ENCODE measurements at places on chromosomes 4 and X. TPM values are rescaled to one million over a fixed set of nuclear protein-coding genes. Genes with fewer than 3 reads are reported as not detected.

DNA sequence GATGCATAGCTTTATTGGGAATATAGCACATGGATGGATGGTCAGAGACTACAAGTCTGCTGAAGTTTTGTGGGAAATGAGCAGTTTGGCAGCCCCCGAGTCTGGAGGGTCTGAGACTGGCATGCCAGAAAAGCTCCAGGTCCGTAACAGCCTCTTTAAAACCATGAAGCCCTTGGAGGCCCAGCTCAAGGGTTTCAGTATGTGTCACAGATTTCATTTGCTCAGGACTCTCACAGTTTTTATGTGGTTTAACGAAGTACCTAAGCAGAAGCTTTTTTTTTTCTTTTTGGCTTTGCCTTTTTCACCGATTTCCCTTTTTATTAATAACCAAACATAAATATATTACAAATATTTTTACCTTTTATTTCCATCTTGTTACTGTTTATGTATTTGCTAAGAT lies 30.6 kb upstream of the TMEM184C start:
- no peaks in the 10 kb centered on the region for H3K27me3 ChIP-seq
- no peaks in the 10 kb centered on the region for H3K36me3 ChIP-seq
- DNase-seq = no peak
- H3K4me1 ChIP-seq = peaks cover 5% of the 10 kb centered on the region

DNA sequence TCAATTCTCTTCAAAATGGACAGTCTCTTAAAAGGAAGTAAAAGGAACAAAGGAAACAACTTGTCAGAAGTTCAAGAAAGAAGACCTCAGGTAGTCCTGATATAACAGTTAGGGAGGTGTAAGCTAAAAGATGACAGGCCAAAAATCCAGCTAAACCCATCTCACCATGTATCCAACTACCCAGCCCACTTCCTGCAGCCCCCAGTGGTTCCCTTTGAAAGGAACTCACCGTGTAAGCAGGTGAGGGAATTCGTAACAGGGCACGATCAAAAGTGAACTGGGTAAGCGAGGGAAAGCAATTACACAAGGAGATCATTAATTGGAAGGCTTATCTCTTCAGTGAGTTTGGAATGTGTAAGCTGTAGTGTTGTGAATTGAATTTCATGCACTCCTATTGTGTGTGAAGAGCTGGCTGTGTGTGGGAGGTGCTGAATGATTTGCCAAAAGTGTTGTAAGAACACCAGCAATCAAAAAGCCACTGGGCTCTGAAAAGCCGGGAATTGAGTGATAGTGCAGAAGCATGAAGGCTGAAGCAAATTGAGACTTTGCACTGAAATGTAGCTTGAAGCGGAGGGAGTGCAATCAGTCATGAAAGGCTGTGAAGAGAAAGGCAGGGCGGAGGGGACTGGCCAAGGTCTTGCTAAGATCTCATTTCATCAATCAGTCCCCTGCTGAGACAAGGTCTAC lies 914.2 kb upstream of the LCORL start:
- no peaks in the 10 kb centered on the region for H3K4me1 ChIP-seq
- no peak overlapping the region for H3K27ac ChIP-seq
- no peak for DNase-seq
- H3K27me3 ChIP-seq = no peaks in the 10 kb centered on the region

DNA sequence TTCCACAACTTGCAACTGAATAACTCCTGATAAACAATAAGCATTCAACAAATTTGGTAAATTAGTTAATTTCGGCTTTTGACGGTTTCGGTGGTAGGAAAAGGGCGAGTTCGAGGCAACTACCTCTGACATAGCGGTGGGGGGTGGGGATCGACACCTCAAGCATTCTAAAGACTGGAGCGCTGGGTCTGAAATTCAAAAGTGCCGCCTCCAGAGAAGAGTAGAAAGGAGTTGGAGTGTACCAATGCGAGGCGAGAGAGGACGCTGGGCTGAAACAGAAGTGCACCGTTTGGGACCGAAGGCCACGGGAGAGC lies 725 bp downstream of the SMC1A start:
- DNase-seq = no peak
- H3K4me1 ChIP-seq = peaks cover 15% of the 10 kb centered on the region
- H3K4me3 ChIP-seq = peak overlapping the region; percentile 80
- no peaks in the 10 kb centered on the region for H3K36me3 ChIP-seq
- peak overlapping the region; percentile 90 for H3K27ac ChIP-seq

- H3K4me3 ChIP-seq = no peak overlapping the region
- no peak for DNase-seq
- no peaks in the 10 kb centered on the region for H3K36me3 ChIP-seq
- H3K27ac ChIP-seq = no peak overlapping the region
- no peaks in the 10 kb centered on the region for H3K27me3 ChIP-seq
These were observed 283.9 kb upstream of the GPC4 start for GRCh38 chrX:133699023-133699728.

GRCh38 chr4:26290321-26290720 lies 30.5 kb upstream of the RBPJ start:
- no peaks in the 10 kb centered on the region for H3K36me3 ChIP-seq
- no peak overlapping the region for H3K27ac ChIP-seq
- H3K4me1 ChIP-seq = peaks cover 23% of the 10 kb centered on the region
- no peak for DNase-seq
- H3K4me3 ChIP-seq = no peak overlapping the region

DNA sequence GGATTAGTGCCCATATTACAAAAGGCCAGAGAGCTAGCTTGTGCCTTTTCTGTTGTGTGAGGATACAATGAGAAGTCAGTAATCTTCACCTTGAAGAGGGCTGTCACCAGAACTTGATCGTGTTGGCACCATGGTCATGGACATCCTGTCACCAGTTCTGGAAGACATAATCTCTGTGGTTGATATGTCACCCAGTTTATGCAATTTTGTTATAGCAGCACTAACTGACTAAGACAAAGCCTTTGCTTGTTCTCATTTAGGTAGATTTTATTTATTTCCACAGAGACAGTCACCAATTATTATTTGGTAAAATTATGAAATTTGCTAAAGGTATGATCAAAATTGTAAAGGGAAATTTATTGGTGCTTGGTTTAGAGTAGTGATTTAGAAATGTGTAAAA lies 308.8 kb upstream of the CPXCR1 start:
- H3K27ac ChIP-seq = no peak overlapping the region
- no peaks in the 10 kb centered on the region for H3K36me3 ChIP-seq
- no peak overlapping the region for H3K4me3 ChIP-seq

GRCh38 chr4:155646001-155646400 lies 20.6 kb upstream of the GUCY1A1 start:
- no peaks in the 10 kb centered on the region for H3K4me1 ChIP-seq
- no peak for DNase-seq
- no peaks in the 10 kb centered on the region for H3K27me3 ChIP-seq

DNA sequence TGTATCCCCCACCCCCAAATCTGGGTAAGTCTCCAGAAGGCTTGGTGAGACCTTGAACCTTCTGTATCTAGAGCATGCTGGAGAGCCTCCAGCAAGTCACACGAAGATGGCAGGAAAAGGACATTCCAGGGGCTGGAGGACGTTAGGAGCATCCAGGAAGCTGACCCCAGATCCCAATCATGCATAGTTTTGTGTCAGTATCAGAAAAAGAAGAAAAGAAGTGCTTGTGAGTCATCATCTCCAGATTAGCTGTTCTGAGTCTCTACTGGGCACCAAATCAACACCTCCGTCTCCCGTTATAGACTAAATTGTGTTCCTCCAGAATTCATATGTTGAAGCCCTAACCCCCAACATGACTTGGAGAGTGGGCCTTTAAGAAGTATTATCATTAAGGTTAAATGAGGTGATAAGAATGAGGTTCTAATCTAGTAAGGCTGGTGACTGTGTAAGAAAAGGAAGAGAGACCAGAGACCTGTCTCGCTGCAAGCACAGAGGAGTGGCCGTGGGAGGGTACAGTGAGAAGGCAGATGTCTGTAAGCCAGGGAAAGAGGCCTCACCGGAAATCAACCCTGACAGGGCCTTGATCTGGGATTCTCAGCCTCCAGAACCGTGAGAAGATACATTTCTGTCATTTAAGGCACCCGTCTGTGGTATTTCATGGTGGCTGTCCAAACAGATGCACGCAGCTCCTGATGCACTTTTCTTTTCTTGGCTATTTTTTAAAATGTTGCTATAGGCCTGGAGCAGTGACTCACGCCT lies 38.1 kb upstream of the CLDN24 start:
- H3K4me3 ChIP-seq = no peak overlapping the region
- no peak for DNase-seq
- peaks cover 28% of the 10 kb centered on the region for H3K4me1 ChIP-seq

AVPR2 gene
- not detected for polyA plus RNA-seq

Data from keratinocyte (primary cell).